ENCODE measurements at places on chromosomes 5 and 9. TPM values are rescaled to one million over a fixed set of nuclear protein-coding genes. Genes with fewer than 3 reads are reported as not detected.

The ASS1 gene
- total RNA-seq = 40.3 TPM

GRCh38 chr5:122849771-122850170, 4.4 kb downstream of the SNX24 start:
- peak; percentile 66 for DNase-seq

GRCh38 chr5:39118638-39119037, 44.4 kb upstream of the RICTOR start:
- no peak for DNase-seq

GRCh38 chr9:72048850-72049249, 11.6 kb downstream of the C9orf57 start:
- no peak for DNase-seq

The FOXD4 gene
- 1.7 TPM for total RNA-seq

- no peak for DNase-seq
Measured at GRCh38 chr5:147617711-147618350, 108.0 kb upstream of the DPYSL3 start.

- no peak for DNase-seq
Measured at GRCh38 chr9:34578241-34579103, 11.1 kb downstream of the CNTFR start.

The ADGRD2 gene
- total RNA-seq = not detected

DNA sequence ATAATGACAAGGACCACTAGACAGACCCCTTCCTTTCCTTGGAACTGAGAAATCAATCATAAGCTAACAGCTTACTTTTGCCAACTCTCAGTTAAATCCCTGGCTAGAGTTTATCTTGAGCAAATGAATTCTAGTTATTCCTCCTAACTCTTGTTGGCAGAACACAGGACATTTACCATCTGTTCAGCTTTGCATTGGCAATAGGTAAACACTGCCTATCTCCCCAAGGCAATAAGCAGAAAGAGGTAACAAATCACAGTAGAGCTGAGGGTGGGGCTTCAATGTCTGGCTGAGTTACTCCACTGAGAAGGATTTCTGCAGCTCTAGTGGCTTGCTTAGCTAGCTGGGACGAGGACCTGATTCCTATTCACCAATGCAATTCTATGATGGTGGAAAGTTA, 503.3 kb upstream of the GRIA1 start:
- DNase-seq = no peak

GRCh38 chr5:7251132-7251531, 144.8 kb upstream of the ADCY2 start:
- no peak for DNase-seq

All from Calu3 (cell line).